CD4-positive, alpha-beta T cell treated with Interferon gamma for 1 hour (primary cell): ENCODE measurements at places on chromosomes 3 and 15.

DNA sequence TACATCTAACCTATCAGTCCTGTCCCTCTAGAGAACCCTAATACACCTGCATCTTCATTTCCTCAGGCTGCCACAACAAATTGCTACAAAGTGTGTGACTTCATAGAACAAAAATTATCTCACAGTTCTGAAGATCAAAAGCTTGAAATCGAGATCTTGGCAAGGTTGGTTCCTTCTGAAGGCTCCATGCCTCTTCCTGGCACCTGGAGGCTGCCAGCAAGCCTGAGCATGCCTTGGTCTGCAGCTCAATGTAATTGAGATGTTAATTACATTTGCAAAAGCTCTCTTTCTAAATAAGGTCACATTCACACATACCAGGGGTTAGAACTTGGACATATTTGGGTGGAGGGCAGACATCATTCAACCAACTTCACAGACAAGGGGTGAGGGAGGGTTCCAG lies 86.4 kb upstream of the ABHD17C start:
- DNase-seq, result no peak

- no peak for DNase-seq
These were observed 186.0 kb downstream of the UBE2E2 start for GRCh38 chr3:23389089-23389488.

GRCh38 chr3:133472242-133472641 lies 72.4 kb downstream of the BFSP2 start:
- no peak for DNase-seq

GRCh38 chr15:41918506-41919126 lies 24.8 kb upstream of the SPTBN5 start:
- DNase-seq, result no peak

DNA sequence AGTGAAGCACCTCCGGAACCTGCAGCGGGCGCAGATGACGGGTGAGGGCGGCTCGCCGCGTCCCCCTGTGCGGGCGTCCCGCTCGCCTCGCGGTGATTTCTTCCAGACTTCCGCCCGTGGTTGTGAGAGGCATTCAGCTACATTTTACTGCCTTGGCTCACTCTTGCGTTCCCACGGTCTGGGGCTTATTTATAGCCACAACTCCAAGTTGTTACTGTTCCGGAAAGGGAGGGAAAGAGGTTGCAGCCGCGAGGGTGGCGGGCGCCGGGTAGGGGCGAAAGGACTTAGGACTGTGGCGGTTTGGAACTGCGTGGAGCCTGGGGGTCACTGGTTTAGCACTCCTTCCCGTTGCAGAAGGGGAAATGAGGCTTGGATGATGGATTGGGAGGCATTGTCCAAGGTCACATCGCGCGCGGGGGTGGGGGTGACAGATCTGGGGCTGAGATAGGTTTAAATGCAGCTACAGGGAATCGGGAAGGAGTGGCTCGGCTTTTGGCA lies 1.1 kb downstream of the HES1 start:
- peak; percentile 14 for DNase-seq

GRCh38 chr3:176120507-176120906 lies 1076.8 kb downstream of the TBL1XR1 start:
- no peak for DNase-seq

- DNase-seq, result no peak
These were observed 129.7 kb downstream of the TPRG1 start for GRCh38 chr3:189301479-189301878.
